ENCODE measurements at places on chromosomes 6 and 20.

DNA sequence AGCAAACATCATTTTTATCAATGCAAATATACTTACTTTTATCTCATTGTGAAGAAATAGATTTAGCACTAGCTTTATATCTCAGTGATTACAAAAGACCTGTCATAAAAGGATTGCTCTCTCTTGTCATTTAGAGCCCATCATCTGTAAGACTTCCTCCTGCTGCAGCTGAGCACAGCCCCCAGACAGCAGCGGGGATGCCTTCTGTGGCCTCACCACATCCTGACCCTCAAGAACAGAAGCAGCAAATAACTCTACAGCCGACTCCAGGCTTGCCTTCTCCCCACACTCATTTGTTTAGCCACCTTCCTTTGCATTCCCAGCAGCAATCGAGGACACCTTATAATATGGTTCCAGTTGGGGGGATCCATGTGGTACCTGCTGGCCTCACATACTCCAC, 127.0 kb upstream of the EDN1 start:
- no peak for DNase-seq

- DNase-seq, result no peak
These were observed 35.8 kb upstream of the BHLHE23 start for GRCh38 chr20:63042448-63043071.

- no peak for DNase-seq
These were observed 20.4 kb upstream of the MEP1A start for GRCh38 chr6:46772762-46773161.

- DNase-seq, result peak; percentile 96
These were observed 481.1 kb upstream of the MAN1A1 start for GRCh38 chr6:119830494-119831295.

- DNase-seq, result peak; percentile 18
These were observed 117.5 kb upstream of the C6orf118 start for GRCh38 chr6:165426892-165427291.
